HCEC 1CT (cell line): ENCODE measurements at places on chromosomes 1 and 21.
A peak's percentile ranks its signal among the peaks of the same experiment; 100 is the strongest.

GRCh38 chr1:7432102-7432899 lies 338.8 kb upstream of the VAMP3 start:
- DNase-seq, result no peak

DNA sequence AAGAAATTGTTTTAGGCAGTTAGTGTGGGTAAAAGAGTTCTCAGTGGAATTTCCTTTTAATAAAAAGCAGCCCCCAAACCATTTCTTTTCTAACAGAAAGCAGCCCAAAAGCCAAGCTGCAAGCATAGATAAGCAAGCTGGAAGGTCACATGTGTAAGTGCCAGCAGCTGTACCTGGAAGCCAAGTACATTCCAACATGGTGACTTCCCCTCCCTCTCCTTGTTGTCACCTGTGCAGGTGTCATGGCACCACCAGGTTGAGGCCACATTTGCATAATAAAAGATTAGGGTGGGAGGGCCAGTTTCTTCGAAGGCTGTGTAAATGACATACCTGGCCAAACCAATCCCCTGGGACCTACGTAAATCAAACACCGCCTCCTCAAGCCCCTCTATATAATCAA lies 240.3 kb upstream of the RAB4A start:
- DNase-seq, result no peak

DNA sequence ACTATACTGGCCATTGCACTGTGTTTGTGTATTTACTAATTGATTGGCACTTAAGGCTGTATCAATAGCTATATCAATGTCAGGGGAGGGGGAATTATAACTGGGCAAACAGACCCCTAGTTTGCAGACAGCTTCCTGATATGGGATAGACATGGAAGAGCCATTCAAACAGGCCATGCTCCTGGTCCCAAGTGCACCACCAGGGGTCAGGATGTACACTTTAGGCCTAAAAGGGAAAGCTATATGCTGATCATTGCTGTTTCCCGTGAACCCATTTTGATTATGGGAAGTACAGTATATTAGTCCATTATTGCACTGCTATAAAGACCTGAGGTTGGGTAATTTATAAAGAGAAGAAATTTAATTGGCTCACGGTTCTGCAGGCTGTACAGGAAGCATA lies 124.9 kb upstream of the BACE2 start:
- no peak for DNase-seq

- DNase-seq, result no peak
These were observed 30.8 kb upstream of the DIPK1A start for GRCh38 chr1:92992054-92992453.

- peak; percentile 22 for DNase-seq
These were observed at the start of gene UBE2Q1 for GRCh38 chr1:154557939-154558719. Gene UBE2Q1, minus strand, starts transcription at chr1:154558662. Its CDS starts 109 bp downstream, at chr1:154558553.

DNA sequence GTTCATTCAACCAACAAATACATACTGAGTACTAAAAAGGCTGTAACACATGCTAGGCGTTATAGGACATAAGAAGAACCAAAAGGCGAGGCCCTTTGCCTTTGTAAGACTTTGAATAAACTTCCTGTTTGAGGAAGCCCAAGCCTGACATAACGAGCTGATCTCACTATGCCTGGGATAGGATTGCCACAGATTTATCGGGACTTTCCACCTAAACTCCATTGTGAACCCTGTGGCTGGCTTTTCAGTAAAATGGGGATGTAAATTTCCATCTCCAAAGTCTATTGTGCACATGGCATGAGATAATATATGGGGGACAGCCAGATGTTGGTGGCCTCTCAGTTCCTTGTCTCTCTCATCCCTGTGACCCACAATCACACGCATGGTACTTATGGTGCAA lies 41.9 kb downstream of the LMO4 start:
- DNase-seq, result no peak

- no peak for DNase-seq
These were observed 37.1 kb upstream of the ADAM30 start for GRCh38 chr1:119933397-119933796.

GRCh38 chr21:25188677-25189079 lies 418.6 kb downstream of the MRPL39 start:
- DNase-seq, result no peak

DNA sequence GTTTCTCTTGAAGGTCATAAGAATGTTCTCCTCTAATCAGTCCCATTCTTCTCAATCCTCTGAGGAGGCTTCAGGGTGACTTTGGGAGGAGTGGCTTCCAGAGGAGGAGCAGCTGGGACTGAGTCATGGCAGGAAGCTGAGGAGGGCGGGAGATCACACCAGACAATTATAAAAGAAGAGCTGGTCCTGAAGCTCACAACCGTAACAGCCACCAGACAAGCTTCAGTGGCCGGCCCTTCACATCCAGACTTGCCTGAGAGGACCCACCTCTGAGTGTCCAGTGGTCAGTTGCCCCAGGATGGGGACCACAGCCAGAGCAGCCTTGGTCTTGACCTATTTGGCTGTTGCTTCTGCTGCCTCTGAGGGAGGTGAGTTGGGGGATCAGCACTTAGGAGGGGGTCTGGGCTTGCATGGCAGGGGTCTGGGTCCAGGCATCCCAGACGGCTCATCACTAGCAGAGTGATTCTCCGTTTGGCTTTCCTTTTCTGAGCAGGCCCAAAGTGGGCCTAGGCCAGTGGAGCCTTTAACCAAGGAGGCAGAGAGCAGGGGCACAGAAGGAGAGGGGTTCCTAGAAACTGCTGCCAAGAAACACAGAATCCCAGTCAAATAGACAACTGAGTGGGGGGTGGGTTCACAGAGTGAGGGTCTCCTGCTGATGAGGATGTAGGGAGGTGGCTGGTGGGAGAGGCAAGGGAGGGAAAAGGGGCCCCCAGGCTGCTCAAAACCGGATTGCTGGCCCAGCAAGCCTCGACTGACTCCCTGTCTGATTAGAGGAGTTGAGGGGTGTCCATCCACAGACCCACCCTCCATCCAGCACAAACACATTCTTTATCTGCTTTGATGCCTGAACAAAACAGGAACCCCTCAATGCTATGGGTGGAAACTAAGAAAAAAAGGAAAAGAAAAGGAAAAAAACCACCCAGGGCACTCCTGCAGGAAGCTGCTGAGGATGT lies at the start of gene ECM1:
Gene ECM1, plus strand, starts transcription at position 198 of the 953 bp plus-strand sequence. Its CDS starts 101 bp downstream, at position 299.
- peak; percentile 87 for DNase-seq

DNA sequence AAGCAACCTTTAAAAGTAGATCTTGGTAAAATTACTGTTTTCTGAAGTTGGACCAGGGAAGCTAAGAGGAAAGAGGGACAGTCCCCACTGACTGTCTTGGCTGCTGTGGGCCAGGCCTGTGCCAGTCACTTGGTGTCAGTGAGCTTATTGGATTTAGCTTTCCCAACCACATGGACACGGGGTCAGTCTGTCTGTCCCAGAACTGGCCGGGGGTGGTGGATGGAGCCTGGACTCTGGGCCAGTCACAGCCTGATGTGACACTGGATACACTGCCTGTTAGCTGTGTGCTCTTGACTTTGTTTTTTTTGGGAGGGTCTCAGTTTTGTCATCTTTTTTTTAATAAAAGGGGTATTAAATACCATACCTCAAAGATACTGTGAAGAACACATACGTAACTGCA lies 96.7 kb downstream of the GALNT2 start:
- no peak for DNase-seq

GRCh38 chr1:17207046-17207445 lies 2.1 kb downstream of the PADI1 start:
- no peak for DNase-seq

DNA sequence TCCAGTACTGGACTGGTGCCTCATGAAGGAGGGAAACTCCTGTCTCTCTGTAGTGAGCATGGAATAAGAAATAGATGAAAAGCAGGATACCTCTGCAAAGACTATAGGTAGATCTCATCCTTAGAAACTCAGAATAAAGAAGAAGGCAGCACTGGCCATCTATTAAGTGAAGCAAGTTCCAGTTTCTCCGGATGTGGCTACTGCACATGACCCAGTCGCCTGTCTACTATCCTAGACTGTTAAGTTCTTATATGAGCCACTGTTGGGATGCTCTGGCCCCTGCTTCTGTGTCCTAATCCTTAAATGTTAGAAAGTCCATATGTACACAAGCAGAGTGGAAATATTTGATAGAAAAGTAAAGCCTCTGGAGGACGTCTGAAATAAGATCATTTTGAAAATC lies 2.2 kb downstream of the FASLG start:
- DNase-seq, result no peak

GRCh38 chr1:80066060-80066459 lies 1059.5 kb upstream of the ADGRL4 start:
- no peak for DNase-seq

GRCh38 chr1:148353461-148354283 lies 129.4 kb downstream of the PPIAL4G start:
- DNase-seq, result peak; percentile 87

DNA sequence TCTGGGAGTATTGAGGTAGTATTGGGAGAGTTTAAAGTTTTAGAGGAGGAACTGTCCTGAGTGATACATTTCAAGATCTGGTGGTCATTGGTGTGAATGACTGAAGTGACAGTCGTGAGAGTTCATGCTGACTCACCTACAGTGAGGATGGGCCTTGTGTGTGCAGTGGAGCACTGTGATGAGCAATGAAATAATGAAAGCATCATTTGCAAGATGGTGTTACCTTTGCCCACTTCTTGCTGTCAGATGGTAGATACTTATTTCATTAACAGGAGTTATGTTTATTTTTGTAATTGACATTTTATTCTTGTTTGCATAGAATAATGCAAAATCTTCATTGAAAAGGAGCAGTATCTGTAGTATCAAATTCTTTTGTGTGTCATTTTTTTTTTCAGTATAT lies 29.0 kb downstream of the POU2F1 start:
- DNase-seq, result no peak

DNA sequence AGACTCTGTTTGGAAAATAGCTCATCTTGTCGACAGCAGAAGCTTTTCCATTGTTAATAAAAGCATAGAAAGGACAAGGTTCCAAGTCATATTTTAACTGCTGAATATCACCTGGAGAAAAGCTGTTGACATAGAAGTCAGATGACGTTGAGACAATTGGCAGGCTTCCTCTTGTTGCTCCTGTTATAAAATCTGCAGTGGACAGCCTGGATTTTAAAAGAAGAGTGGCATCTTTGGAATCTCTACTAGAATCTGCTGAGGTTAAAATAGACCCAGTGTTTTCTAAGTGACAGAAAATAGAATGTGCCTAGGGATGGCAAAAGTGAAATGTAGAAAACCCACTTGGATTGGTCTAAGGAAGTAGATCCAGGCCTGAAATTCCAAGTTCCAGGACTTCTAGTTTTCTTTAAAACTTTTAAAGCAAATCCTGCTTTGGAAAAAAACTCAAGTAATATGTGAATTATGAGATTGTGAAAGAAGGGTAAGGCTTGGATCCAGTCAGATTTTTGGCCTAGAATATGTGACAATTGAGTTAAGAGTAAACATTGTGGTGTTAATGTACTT lies 53.6 kb upstream of the NEXN start:
- peak; percentile 68 for DNase-seq

- DNase-seq, result no peak
These were observed 12.9 kb downstream of the DESI2 start for GRCh38 chr1:244665771-244666217.

- peak; percentile 95 for DNase-seq
These were observed 36.6 kb downstream of the CAPZB start for GRCh38 chr1:19448491-19449439.

- DNase-seq, result no peak
These were observed 36.7 kb upstream of the IL20 start for GRCh38 chr1:206828765-206829164.

DNA sequence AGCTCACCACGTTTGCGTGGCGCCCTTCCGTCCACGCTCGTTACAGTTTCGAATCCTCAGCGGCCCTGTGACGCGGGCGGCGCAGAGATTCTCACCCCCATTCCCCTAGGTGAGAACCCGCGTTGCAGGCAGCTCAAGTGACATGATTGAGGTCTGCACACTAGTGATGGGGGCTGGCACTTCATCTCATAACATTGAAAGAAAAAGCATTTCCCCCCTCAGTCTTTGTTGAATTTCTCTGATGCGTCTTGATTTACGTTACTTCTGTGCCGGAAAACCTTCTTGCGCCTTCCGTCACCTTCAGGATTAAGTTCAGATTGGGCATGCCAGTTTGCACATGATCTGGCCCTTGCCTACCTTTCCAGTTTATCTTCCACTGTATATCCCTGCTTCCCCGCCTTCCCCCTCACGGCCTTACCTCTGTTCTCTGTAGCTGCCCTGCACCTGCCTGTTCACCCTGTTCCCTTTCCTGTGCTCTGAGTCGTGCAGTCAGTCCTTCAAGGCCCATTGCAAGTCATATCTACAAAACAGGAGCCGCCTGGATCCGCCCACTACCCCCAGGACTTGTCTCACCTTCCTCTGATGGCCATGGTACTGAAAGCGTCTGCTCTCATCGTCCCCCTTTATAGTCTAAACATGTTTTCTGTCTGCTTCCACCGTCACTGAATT lies 1.1 kb downstream of the CTPS1 start:
- peak; percentile 43 for DNase-seq

DNA sequence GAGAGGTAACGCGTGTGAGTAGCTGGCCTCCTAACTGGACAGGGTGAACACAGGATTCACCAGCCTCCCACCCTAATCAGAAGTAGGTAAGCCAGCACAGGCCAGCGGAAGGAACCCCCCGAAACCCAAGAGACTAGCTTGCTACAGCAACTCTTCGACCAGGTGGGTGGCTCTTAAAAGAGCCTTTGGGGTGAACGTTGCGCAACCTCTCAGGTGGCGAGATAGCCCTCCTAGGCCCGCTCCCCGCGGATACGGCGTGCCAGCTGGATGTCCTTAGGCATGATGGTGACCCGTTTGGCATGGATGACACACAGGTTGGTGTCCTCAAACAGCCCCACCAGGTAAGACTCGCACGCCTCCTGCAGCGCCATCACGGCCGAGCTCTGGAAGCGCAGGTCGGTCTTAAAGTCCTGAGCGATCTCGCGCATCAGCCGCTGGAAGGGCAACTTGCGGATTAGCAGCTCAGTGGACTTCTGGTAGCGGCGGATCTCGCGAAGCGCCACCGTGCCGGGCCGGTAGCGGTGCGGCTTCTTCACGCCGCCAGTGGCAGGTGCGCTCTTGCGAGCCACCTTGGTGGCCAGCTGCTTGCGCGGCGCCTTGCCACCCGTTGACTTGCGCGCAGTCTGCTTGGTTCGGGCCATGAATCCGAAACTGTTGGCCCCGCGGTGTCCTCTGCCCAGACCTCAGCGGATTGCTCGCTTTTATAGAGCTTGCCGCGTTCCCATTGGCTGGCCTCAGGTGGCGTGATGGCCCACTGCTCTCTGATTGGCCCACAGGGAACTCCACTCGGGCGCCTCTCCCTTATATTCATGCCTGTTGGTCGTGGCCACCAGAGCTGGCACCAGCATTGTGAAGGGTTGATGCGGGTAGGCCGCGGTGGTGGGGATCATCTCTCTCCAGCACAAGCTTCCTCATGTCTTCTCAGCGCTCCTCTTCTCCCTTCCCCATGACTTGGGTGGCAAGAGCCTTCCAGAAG lies 8.3 kb upstream of the TRIM17 start:
- DNase-seq, result no peak

GRCh38 chr21:41418393-41418792 lies 7.6 kb upstream of the MX1 start:
- no peak for DNase-seq

- peak; percentile 33 for DNase-seq
These were observed 118.5 kb downstream of the ITSN1 start for GRCh38 chr21:33760641-33761440.

GRCh38 chr1:223350361-223350908 lies 13.5 kb downstream of the SUSD4 start:
- DNase-seq, result no peak

GRCh38 chr1:210978974-210979354 lies 155.0 kb downstream of the KCNH1 start:
- DNase-seq, result no peak
